Tongue (tissue), 3 donors: ENCODE measurements at places on chromosomes 1 and 21. TPM values are rescaled to one million over a fixed set of nuclear protein-coding genes. Genes with fewer than 3 reads are reported as not detected.

- DNase-seq, result peak; percentile 67
These were observed 41.8 kb upstream of the CAMTA1 start for GRCh38 chr1:6743189-6744101.

The HSPA6 gene
- total RNA-seq, result 10.2 TPM

GRCh38 chr1:184456189-184456588, 69.4 kb downstream of the C1orf21 start:
- DNase-seq, result no peak

The BRDT gene
- not detected for total RNA-seq

DNA sequence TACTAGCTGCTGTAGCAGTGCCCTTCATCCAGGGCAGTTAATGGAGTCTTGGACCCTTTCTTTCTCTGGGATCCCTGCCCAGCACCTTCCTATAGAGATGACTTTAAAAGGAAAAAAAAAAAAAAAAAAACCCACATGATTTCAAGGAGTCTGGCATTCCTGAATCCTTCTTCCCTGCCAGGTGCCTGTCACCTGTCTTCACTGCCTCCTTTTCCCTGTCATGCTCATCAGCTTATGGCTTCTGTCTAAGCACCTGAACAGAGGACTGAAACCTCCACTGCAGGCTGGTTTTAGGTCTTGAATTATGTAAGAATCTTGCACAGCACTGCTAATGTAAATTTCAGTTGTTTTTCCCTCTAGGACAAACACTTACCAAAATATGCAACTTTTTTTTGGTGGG, 24.9 kb downstream of the PPT1 start:
- no peak for DNase-seq

DNA sequence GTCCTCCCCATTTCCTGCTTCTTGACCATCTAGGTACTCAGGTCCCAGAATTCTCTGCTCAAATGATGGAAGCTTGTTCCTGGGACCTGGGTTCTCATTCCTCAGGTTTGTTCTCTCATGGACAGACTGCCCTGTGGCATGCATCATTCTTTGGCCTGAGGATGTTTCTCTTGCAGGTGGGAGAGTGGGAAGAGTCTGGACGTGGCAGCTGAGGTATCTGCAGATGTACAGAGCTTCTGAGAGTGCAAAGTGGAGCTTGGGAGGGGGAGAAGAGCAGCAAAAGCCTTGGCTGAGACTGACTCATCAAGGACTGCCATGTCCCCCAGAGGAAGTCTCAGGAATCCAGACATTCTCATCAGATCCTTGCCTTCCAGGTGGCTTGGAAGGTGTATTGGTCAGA, 63.1 kb downstream of the HSPA13 start:
- no peak for DNase-seq

The GSTM5 gene
- total RNA-seq, result 4.4 TPM

The OR2T3 gene
- not detected for total RNA-seq
